Stimulated activated CD4-positive, alpha-beta T cell treated with anti-CD3 and anti-CD28 coated beads, Interleukin-1b, Interleukin-23, amount 100 ng/mL, for 24 hours (primary cell): ENCODE measurements at places on chromosomes 16 and 17.

DNA sequence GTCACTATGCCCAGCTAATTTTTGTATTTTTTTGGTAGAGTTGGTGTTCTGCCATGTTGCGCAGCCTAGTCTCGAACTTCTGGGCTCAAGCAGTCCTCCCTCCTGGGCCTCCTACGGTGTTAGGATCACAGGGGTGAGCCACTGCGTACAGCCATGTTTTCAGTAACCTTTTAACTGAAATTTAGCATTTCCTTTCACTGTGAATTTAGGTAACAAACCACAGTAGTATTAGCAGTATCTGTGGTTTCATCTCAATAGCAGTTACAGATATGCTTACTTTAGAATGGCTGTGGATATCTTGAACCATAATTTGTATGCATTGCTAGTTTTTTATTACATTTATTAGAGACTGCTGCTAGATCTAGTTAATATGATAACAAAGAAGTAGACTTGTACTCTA lies 4.3 kb upstream of the RANGRF start:
- DNase-seq = no peak

DNA sequence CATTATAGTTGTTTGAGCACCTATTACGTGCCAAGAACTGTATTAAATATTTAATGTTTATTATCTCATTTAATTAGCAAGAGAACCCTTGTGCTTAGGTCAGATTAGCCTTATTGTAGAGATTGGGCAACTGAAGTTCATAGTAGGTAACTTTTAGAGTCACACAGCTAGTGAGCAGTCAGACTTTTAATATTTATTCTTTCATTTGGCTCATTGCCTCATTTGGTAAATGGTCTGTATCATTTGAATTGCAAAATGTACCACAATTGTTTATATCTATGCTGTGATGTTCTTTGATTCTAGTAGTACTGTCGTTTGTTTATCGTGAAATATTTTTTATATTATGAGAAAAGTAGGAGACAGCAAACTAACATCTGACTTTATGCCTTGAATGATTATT lies 7.6 kb downstream of the CLTC start:
- no peak for DNase-seq

DNA sequence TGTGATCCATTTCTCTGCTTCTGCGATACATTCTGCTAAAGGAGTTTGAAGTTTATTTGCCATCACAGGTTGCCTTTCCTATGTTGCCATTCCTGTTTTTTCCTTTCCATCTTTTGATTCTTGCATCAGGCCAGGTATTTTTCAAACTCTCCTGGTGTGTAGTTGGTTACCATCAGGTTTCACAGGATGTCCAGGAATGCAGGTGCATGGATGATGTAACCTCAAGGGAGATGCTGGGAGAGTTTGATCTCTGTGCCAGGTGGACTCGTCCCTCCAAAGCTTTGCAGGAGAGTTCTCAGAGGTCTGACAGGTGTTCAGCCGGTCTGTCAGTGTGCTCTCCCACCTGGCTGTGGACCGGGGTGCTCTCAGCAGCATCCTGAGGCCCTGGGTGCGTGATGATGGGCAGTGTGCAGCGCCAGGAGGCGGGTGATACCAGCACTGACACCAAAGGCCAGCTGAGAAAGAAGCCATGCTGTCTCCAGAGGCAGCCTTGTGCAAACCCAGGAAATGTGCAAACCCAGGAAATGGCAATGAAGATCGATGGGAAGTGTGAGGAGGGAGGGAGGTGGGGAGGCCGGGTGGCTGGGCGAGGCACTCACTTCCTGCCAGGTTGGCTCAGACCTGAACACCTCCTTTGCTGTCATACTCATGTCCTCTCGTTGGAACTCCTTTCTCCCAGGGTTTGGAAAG lies 1.7 kb downstream of the ATP2C2 start:
- DNase-seq = no peak

DNA sequence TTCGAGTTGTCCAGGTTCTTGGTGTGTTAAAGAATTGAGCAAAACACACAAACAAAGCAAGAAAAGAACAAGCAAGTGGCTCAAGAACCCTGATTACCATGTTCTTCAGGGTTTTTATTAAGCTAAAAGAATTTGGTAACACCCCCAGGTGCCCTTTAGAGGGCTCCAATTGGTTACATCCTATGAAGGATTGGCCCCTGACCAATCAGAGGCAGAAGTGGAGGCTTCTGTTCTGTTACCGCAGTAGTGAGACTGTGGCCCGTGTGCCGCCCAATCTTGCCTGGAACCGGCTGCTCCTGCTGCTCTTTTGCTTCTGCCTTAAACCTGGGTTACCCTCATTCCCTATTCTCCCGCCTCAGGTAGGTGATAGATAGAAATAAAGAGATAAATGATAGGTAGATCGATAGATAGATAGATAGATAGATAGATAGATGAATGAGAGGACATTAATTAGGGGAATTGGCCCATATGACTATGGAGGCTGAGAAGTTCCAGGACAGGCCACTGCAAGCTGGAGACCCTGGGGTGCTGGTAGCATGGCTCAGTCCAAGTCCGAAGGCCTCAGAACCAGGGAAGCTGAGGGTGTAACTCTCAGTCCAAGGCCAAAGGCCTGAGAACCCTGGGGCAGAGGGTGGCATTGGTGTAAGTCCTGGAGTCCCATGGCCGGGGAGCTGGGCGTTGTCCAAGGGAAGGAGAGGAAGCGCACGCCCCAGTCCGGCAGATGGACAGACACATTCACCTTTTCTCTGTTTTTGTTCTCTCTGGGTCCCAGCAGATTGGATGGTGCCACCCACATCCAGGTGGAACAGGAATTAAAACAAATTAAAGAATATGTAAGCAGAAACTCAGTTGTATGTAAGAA lies 3.5 kb upstream of the CA5A start:
- no peak for DNase-seq

DNA sequence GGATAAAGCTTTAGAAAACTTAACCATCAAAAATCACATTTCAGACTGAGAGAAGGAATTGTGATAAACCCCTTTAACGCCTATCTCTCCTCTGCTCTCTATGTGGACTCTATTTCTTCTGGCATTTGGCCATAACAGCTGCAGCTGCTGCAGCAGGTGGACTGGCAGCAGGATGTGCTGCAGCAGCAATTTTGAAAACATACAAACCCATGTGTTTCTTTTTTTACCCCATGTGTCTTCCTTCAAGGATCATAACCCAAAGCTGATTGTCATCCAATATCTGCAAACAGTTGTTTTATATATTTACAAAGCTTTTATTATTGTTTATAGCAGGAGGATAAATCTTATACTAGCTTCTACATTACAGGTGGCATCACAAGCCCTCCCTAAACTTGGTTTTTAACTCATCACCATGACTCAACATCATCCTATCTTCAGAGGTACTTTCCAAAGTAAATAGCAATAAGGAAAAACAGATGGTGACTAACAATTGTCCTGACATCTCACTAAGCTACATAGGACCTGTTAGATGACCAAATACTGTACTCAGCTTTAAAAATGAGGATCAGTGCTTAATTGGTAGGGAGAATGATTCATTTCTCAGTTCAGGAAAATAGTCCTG lies 14.5 kb upstream of the KRTAP9-2 start:
- no peak for DNase-seq

DNA sequence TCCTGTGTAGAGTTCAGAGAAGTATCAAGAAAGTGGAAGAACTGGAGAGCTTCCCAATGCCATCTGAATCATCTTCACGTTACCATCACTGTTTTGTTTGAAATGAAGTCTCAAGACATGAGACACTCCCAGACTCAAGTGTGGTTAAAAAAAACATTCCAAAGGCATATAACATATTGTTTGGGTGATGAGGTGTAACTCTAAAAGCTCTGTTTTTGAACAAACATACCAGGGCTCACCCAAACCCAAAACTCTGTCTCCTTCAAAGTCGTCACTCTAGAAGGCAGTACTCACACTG lies 6.3 kb upstream of the ZCCHC14 start:
- no peak for DNase-seq

DNA sequence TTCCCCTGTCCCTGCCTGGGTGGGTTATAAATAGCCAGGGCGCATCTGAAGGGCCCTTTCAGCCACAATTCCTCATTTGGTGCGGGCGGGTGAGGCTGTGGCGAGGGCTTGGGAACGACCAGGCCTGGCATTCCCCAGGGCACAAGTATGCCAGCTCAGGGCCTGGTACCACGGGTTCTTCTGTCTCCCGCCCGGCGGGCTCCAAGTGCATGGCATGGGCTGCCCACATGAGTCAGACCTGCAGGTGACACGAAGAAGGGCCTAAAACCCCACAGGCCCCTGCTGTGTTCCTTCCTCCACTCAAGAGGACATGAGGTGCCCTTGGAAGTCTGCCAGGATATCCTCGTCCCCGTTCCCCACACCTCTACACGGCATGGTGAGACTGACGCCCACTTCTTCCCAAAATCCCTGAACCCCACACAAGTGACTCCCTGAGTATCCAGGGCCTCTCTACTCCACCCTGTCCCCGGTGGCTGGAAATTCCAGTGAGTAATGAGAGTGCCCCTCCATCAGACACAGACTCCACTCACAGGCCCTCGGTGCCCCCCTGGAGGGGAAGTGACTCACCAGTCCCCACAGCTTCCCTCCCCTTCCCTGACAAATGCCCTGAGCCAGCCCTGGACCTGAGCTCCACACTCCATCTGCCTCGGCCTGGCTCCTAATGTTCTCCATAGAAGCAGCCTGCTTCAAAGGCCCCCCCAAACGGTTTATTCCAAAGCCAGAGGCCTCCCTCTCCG lies 68.8 kb downstream of the ABR start:
- no peak for DNase-seq

- no peak for DNase-seq
Measured at GRCh38 chr16:79811541-79811940, 211.0 kb upstream of the MAF start.

DNA sequence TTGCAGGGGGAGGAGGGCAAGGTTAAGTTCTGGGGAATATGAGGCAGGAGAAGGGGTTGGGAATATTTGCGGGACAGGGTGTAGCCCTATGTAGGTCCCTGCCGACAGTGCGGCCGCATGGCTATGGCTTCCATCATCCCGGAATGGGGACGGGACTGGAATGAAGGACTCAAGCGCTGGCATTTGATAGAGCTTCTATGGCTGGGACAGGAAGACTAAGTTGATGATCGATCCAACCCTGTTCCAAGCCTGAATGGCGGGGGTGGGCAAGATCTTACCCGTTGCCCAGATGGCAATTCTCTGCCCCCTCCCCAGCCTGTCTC lies 47.1 kb downstream of the SRCIN1 start:
- no peak for DNase-seq

DNA sequence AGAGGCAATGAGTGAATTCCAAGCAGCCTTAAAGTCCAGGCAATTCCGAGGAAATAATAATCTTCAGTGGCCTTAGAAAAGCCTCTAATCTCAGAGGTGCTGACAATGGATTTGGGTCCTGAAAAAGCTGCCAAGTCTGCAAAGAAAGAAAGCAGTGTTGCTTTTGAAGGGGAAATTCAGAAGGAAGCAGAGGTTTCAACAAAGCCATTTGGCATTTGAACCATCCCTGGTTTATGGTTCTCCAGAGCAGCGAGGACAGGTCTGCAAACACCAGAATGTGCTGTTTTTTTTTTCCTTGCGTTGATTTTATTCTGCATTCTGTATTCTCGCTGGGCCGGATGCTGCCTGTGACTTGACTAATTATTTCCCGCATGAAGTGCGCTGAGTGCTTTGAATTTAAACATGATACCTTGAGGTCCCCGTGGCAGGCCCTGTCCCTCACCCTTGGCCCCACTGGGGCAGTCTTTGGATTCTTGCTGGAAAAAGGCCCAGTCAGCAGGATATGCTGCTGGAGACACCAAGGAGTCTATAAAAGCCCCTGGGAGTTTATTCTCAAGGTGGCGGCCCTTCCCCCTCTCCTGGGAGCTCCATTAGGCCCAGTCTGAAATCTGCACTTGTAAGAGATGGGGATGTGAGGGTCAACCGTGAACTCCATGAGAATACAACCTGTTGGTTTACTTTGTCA lies 338.3 kb downstream of the HAPSTR1 start:
- DNase-seq = no peak

- no peak for DNase-seq
Measured at GRCh38 chr17:57294101-57294500, 37.8 kb downstream of the MSI2 start.

DNA sequence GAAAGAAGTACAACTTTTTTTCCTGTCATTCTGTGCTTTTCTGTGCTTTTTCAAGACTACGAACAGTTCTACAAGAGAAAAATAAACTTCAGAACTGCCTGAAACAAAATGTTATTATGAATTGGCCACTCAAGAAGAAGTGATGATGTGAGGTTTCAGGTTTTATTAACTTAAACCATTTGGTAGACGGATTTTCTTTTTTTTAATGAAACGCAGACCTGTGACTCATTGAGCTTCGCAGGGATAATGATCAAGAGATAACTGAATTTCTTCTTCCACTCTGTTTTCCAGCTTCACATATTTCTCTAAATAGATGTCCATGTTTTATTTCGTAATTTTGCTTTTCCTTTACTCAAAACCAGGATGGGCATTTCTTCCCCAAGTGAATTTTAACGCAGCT lies 32.7 kb downstream of the AIPL1 start:
- DNase-seq = no peak

DNA sequence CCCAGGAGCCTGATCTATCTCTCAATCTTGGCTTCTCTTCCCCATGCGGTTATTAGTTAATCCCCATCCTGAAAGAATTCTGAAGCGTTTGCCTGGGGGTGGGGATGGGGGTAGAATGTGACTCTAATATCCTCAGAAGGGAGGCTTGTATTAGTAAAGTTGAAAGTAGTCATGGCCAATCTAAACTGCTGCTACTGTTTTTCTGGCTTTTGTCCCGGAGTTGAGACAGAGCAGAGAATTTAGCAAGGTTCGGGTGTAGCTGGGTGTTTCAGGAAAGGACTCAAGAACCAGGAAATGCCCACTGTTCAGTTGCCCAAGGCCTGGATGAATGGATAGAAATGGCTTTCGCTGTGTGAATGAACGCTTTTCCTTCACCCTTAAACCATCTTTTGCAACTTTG lies 17.6 kb upstream of the ITGAM start:
- no peak for DNase-seq

DNA sequence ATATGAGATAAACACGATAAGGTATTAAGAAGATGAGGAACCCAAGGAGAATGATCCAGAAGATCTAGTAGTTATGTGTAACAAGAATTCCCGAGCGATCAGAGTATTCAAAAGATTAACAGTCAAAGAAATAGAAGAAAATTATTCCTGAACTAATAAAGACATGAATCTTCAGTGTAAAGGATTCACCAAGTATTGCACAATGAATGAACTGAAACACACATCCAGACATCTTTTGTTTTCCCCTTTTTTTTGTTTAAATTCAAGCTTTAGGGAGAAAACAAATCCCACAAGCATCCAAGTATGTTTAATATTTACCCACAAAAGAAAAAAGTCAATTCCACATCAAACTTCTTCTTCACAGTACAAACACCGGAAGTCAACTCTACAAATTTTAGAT lies 23.7 kb upstream of the MYOCD start:
- no peak for DNase-seq
